ENCODE measurements at places on chromosomes 13 and 19.

GRCh38 chr19:709196-709964, 645 bp downstream of the PALM start:
- no peak for DNase-seq

DNA sequence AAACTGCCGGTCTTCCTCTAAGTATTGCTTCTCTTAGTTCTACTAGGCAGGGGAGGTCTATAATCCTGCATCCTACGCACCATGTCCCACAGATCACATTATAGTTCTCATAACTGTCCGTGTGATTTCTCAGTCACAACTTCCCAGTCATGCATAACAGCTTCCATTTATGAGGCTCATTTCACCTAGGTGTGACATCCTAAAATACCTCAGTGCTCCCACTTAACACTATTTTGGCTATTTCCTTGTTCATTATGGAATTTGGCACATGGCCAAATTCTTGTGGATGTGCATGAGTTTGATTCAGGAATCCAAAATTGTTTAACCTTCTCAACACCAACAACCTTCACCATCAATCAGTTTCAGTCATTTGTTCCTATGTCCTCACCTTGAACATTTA, 989.9 kb downstream of the OLFM4 start:
- DNase-seq, result no peak

DNA sequence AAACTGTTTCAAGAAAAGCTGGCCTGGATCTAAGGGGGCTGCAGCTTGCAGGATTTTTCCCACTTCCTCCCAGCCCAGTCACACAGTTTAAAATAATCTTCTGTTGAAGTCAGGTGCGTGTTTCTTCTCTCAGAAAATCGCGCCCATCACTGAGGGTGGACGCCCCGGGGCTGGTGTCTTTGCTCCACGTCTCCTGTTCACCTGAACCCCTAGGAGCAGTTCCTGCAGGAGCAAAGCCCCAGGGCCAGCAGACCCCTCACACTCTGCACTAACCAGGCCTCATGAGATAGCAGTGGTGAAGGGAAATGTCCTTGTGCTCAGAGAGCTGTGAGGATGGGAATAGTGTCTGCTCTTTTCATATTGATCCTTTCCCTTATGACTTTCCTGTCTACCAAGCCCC, 920 bp upstream of the SIGLEC7 start:
- DNase-seq, result no peak

- DNase-seq, result no peak
Measured at GRCh38 chr13:100231176-100231575, 142.3 kb downstream of the PCCA start.

- no peak for DNase-seq
Measured at GRCh38 chr13:35760735-35761281, 284.3 kb upstream of the MAB21L1 start.

DNA sequence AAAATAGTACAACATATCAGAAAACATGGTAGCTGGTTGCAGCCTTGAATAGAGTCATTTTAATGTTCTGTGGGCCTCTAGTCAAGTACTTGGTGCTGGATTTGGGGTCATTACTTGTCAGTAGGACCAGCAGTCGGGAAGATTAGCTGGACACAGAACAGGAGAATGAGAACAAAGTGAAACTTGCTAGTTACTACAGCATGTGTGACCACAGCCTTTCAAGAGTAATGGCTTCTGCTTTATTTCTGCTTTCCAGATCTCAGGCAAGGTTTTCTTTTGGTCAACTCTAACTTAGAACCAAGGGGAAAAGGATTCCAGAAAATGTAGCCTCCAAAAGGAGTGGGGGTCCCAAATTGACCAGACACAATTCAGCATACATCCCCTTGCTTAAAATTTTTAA, 17.1 kb upstream of the VWA8 start:
- DNase-seq, result no peak

DNA sequence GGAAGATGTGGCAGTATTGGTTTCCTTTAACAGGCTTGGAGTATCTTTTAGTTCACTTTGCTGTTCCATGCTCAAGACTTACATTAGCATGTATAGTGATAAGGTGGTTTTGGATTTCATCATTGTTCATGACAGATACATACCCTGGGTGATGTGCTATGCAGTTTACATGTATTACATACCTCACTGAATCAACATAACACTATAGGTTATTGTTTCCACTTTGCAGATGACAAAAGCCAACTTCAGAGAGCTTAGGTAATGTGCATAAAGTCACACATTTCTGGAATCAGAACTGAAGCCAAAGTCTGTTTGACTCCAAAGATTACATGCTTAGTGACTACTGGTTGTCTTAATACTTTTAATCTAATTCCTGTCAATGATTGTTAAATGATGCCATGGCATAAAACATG, 7.1 kb downstream of the COMMD6 start:
- DNase-seq, result no peak

GRCh38 chr13:80428349-80429096, 87.6 kb upstream of the SPRY2 start:
- no peak for DNase-seq

DNA sequence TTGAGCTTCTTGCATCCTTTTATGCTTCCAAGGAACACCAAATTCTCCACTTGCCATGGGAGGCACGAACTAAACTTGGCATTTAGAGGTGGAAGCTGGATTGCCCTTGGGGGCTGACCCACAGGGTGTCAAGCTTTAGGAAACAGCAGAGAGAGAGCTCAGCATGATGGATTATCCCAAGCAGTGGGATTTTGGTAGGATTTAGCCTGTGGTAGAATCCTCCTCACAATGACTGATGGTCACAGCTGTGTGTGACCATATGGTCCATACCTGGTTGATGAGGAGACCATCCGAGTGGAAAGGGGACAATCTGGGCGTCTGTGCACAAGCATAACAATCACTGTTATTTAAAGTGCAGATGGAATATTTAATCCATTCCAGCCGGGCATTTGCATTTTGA, 40.1 kb upstream of the PSG9 start:
- DNase-seq, result no peak

DNA sequence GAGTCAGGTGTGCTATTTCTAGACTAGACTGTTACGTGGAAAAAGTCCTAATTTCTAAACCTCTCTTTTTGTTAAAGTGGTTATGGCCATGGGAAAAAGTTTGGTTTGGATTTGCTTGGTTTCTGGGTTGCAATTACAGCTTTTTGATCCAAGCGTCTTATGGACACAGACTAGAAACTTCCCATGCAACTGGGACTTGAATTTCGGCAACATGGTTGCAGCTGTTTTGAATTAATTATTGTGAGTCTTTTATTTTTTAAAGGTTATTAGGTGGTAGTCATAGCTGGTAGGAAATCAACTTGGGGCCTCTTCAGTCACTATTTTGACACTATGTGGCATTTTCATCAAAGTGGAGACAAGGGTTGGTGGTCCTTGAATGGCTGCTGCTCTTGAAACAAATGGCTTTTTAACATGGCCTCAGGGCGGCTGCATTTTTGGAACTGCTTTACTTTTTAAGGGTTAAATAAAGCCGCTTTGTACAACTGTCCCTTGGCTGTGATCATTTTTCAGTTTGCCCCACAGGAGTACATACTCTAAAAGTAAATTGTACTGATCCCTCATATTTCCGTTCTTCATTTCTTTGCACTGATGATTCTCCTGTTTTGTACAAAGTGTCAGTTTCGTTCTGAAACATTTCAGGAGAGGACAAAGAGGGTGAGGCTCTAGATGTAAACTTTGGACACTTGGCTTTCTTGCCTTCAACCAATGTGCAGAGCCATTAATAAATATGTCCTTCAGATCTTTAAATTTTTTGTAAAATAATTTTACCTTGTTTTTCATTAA, 15.9 kb downstream of the HNRNPM start:
- no peak for DNase-seq

DNA sequence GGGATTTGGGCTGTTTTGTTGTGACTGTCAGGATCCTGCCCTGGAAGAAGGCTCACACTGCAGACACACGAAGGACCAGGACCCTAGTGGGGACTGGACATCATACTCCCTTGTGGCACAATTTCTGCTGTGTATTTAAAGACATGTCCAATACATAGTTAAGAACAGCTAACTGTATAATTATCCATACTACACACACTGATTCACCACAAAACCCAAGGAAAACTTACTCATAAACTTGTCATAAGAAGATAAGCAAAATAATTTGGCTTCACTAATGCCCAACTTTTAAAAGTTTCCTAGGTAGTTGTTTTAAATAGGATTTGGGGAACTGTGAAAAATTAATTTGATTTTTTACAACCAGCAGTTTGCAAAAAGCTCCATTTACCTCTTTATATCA, 46.1 kb downstream of the LATS2 start:
- no peak for DNase-seq

- no peak for DNase-seq
Measured at GRCh38 chr19:47778954-47779351, 450 bp downstream of the SELENOW start.

- peak; percentile 57 for DNase-seq
Measured at GRCh38 chr19:1279782-1280341, 4.5 kb downstream of the FAM174C start.

DNA sequence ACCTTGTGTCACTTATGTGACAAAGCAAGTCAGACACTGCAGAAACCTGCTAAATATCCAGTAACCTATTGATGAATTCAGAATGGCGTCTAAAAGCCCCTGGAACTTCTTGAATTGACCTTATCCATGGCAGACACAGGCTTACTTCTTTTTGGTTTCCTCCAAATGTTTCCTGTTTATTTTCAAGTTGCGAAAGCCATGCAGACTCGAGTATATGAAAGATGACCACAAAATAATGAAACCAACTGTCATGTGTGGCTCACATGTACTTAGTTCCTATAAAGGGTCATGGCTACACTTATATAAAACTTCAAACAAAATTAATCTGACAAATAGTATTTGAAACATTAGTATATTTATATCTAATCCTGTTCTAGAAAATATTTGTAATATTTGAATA, 113.1 kb upstream of the FNDC3A start:
- DNase-seq, result no peak

GRCh38 chr19:7865262-7865911, 8.8 kb downstream of the PRR36 start:
- no peak for DNase-seq

DNA sequence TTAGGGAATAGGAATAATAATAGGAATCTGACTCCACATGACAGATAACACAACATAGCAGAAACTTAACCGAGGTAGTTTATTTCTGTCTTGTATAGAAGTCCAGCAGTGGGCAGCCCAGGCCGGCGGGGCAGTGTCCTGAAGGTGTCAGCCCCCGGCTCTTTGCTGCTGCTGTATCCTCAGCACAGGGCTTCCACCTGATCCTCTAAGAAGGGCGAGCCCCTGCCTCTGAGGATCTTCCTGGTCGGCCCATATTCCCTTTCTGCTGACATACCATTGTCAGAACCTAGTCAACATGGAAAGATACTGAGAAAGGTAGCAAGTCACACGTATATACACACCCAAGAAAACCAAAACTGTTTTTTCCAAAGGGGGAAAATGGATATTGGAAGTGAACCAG, 56.2 kb upstream of the GPR183 start:
- DNase-seq, result no peak

DNA sequence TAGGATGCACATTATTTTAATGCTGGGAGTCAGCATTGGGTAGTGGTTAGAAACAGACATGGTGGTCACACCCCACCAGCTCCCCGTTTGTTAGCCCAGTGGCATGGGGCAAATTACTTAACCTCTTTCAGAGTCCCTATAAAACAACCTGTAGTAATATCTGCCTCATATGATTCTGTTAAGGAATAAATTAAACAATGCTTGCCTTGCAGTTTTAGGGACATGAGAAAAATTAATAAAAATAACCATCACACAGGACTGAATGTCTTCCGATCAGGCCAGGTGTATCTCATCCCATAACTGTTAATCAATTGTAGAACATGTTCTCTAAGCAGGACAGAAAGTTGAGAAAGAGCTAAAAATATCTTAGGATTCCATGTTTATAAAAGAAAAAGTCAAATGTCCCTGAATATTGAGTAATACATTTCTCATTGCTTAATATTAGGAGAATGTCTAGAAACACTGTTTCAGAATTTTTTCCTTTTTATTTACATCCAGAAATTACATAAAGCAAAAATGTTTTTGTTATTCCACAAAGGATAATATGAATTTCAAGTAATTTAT, 196.5 kb downstream of the GPC6 start:
- no peak for DNase-seq

- no peak for DNase-seq
Measured at GRCh38 chr19:788983-789700, 8.1 kb upstream of the PTBP1 start.

DNA sequence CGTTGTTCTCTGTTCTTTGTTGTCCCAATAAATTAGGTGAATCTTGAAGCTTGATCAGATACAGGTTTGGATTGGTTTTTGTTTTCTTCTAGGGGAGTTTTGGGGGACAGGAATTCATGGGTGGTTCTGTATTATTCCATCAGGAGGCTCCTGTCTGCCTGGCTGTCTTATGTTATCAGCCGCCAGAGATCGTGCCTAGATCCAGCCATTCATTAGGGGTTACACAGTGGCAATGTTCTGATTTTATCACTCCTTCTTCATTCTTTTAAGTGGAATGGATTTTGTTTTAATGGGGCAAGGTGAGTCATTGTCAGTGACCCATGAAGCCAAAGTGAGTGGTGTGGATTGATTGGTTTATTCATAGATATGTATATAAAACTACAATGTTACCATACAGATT, 71.9 kb downstream of the CHST8 start:
- no peak for DNase-seq

- peak; percentile 68 for DNase-seq
Measured at GRCh38 chr13:34340534-34340933, 522.6 kb downstream of the RFC3 start.

GRCh38 chr13:50787316-50788195, 55.9 kb downstream of the DLEU7 start:
- no peak for DNase-seq

- no peak for DNase-seq
Measured at GRCh38 chr19:1685046-1685445, 32.6 kb upstream of the TCF3 start.

- no peak for DNase-seq
Measured at GRCh38 chr19:38093587-38093986, 130.4 kb downstream of the DPF1 start.

DNA sequence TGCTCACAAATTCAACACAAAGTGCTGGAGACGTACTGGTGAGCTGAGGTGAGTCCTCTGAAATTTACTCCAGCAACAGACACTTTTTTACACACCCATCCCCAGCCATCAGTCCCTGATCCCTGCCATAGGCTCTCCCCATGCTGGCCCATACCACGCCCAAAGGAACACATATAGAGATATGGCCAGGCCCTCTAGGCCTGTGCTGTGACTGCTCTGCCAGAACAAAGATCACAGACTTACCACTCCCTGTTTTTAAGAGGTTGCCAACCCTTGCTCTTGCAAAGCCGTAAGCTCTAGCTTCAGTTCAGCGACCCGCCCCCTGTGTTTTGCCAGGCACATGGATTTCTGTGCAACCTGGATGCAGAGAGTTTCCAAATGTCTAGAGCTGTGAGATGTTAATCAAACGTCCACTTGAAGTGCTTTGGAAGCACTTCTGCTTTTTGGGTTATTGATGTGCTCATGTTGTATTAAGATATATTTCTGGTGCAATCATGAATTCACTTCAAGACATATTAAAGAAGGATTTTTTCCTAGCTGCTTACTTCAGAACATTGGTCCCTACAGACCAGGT, 59.7 kb downstream of the DLEU7 start:
- no peak for DNase-seq
